A549 treated with Mapracorat at 1 μM for 4 hours (cell line): ENCODE measurements at places on chromosomes 7 and 10. TPM values are rescaled to one million over a fixed set of nuclear protein-coding genes. Genes with fewer than 3 reads are reported as not detected.

ARHGEF5 gene
- 2.5 to 3.0 TPM (median 2.5 TPM) in 5 replicates for total RNA-seq

FAM25C gene
- 1.2 to 1.7 TPM in 2 of 5 replicates, not detected in the others for total RNA-seq

PAPSS2 gene
- total RNA-seq: 17.3 to 22.2 TPM (median 21.2 TPM) in 5 replicates

OPALIN gene
- not detected in 5 replicates for total RNA-seq

ERVW-1 gene
- total RNA-seq: not detected in 5 replicates

CALHM1 gene
- total RNA-seq: 0.04 TPM in 1 of 5 replicates, not detected in the others

FGFBP3 gene
- 2.2 to 3.1 TPM (median 2.4 TPM) in 5 replicates for total RNA-seq

CAMK2B gene
- total RNA-seq: 0.12 to 0.58 TPM (median 0.23 TPM) in 5 replicates

TBXAS1 gene
- 12.5 to 15.0 TPM (median 14.7 TPM) in 5 replicates for total RNA-seq

LRMDA gene
- total RNA-seq: 3.1 to 5.7 TPM (median 4.7 TPM) in 5 replicates

NPFFR1 gene
- total RNA-seq: 0.02 TPM in 1 of 5 replicates, not detected in the others

DYNC1I1 gene
- 0.12 to 0.21 TPM (median 0.14 TPM) in 5 replicates for total RNA-seq

CLDN4 gene
- total RNA-seq: 3.1 to 6.1 TPM (median 3.9 TPM) in 5 replicates

TMEM225B gene
- total RNA-seq: 0.38 to 1.2 TPM (median 0.84 TPM) in 5 replicates

CPED1 gene
- 0.05 TPM in 1 of 5 replicates, not detected in the others for total RNA-seq

CALML5 gene
- not detected in 5 replicates for total RNA-seq

HIBADH gene
- total RNA-seq: 38.6 to 44.4 TPM (median 42.8 TPM) in 5 replicates

SUPV3L1 gene
- 28.8 to 33.7 TPM (median 32.1 TPM) in 5 replicates for total RNA-seq

MOGAT3 gene
- total RNA-seq: not detected in 5 replicates

MCMBP gene
- 79.1 to 92.1 TPM (median 89.9 TPM) in 5 replicates for total RNA-seq

GRM3 gene
- total RNA-seq: not detected in 5 replicates

SFTPA1 gene
- total RNA-seq: not detected in 5 replicates

GATA3 gene
- total RNA-seq: 4.1 to 6.4 TPM (median 4.2 TPM) in 5 replicates

CCDC136 gene
- 1.4 to 2.2 TPM (median 2.0 TPM) in 5 replicates for total RNA-seq
